Activated naive CD8-positive, alpha-beta T cell treated with anti-CD3 and anti-CD28 coated beads, Interleukin-2, amount 50 U/mL, for 24 hours (primary cell): ENCODE measurements at places on chromosomes 11 and 22.

DNA sequence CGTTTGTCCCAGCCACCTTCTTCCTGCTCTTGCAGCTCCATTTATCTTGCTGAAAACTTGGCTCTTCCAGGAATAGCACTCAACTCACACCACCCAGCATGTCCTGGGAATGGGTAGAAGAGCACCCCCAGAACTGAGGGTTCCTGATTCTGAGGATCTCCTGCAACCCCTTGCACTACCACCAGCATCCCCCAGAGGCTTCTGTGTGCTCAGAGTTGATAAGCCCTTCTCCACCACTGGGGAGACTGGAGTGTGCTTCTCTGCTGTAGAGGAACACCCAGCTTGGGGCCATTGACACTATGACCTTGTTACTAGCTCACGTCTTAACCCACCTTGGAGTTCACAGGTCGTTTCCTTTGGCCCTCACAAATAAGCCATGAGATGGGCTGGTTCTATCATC, 121.0 kb downstream of the GRIK4 start:
- DNase-seq, result no peak

DNA sequence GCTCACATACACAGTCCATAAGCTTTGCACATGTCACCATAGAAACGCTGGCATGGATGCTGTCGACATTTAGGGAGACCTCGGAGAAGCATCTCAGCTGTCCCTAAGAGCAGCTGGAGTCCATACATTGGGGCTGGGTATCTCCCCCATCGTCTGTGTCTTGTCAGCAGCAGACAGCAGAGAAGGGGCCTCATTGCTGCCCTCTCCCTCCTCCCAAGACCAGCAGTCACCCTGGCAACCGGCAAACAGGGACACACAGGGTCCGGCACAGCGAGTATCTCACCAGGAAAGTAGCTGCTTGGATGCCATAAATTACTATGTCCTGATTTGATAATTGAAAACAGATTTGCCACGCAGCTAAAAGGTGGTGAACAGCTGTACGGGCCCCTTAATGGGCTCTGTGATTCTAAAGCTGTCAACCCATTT, 84.4 kb downstream of the CD44 start:
- DNase-seq, result no peak

DNA sequence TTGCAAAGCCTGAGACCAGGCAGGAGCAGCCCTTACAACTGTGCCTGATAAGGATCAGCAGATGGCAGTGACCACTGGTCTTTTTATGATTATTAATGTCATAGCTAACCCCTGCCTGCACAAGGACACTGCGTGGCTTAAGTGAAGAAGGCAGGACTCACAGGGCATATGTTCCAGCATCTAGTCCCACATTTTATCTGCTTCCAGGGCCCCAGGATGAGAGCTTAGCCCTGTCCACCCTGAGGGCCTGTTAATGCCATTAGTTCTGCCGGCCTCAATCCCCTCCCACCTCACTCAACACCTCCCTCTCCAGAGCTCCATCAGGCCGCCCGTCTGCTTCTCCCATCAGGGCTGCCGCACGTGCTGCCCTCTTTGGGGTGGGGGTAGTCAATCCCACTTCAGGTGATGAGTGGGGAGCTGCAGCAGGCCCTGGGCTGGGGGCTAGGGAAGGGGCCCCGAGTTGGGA, 33.1 kb upstream of the TSPAN18 start:
- DNase-seq, result no peak

DNA sequence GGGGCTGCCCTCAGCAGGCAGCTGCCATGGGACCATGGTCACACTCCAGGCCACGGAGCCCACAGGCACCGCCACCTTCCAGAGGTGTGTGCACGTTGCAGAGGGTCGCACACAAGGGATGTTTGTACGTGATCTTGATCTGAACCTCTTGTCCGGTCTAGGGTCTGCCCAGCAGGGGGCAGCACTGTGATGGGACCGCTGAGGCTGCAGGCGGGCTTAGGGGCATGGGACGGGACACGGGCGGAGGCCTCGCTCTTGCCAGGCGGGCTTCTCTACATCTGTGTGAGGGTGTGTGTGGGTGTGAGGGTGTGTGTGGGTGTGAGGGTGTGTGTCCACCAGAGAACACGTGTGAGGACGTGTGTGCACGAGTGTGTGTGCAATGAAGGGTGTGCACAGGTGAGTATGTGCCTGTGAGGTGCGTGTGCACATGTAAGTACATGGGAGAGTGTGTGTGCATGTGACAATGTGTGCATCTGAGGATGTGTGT, 52.4 kb downstream of the CACNA1I start:
- peak; percentile 77 for DNase-seq

- DNase-seq, result no peak
These were observed 137.2 kb upstream of the OPCML start for GRCh38 chr11:133669371-133670053.

DNA sequence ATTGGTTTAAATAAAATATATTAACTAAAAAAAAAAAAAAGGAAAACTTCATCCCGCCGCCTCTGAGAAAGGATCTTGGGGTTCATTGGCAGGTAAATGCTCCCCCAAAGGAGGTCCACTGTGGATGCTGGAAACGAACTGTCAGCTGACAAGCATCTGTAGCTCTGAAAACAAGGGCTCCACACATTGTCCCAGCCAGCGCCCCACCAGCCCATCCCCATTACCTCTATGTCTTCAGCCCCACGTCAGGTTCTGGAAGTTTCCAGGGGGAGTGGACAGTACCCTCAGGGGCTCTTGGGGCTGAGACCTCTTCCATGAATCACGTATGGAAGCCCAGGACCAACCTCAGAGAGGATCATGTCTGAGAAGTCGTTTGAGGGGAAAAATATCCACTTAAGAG, 66.4 kb upstream of the WNT7B start:
- DNase-seq, result no peak

- DNase-seq, result no peak
These were observed 704.0 kb downstream of the KCNA4 start for GRCh38 chr11:29312812-29313211.

GRCh38 chr11:12005476-12005875, 3.0 kb downstream of the DKK3 start:
- DNase-seq, result no peak

GRCh38 chr11:45215098-45215865, 68.8 kb downstream of the PRDM11 start:
- DNase-seq, result no peak

GRCh38 chr11:28697920-28698827, 590.0 kb downstream of the METTL15 start:
- peak; percentile 41 for DNase-seq
